ENCODE measurements at places on chromosomes 6 and 20.

GRCh38 chr6:41467061-41467460, 79.1 kb upstream of the FOXP4 start:
- DNase-seq: no peak

DNA sequence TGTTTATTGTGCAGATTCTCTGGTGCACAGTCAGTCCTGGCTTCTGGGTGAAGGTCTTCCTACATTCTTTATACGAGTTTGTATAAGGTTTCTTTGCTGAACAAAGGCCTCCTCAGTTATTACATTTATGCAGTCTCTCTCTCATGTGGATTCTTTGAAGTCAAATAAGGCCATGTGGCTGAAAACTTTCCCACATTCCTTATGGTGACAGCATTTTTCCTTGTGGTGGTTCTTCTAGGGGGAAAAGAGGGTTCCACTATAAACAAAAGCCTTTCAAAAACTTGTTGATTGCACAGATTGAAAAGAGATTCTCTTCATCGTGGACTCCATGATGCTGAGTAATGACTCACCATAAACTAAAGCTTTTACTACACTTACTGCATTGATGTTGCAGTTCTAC, 19.2 kb downstream of the ZSCAN12 start:
- no peak for DNase-seq

DNA sequence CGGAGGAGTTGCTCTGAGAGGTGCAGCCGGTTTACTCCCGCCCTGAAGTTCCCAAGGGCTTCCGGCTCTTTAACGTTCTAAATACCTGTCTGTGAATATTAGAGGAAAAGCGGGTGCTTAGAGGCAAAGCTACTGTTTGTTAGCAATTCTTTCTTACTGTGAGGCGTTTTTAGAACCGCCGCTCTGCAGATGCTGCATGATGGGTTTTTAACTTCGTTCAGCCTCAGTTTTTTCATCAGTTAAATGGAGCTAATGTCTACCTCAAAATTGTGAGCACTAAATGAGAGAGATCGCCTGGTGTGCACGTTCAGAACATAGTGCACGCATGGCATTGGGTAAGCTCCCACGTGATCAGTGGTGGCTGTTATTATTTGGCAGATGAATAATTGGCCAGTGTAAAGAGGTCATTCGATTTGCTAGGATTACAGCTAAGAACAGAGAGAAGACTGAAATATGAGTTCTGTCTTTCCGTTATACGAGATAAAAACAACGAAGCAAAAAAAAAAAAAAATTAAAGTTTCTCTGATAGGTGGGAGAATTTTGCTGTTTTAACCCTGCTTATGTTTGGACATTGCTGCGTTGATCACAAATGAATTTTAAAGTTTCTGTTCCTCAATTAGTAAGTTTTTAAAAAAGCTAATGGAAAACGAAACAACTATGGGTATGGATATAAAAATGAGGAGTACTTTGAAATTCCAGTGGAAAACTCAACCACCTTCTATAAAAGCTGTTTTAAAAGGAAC, 660 bp upstream of the TFB1M start:
- peak; percentile 25 for DNase-seq

- DNase-seq: no peak
Observed at GRCh38 chr6:106981926-106982325, 7.4 kb upstream of the CD24 start.

DNA sequence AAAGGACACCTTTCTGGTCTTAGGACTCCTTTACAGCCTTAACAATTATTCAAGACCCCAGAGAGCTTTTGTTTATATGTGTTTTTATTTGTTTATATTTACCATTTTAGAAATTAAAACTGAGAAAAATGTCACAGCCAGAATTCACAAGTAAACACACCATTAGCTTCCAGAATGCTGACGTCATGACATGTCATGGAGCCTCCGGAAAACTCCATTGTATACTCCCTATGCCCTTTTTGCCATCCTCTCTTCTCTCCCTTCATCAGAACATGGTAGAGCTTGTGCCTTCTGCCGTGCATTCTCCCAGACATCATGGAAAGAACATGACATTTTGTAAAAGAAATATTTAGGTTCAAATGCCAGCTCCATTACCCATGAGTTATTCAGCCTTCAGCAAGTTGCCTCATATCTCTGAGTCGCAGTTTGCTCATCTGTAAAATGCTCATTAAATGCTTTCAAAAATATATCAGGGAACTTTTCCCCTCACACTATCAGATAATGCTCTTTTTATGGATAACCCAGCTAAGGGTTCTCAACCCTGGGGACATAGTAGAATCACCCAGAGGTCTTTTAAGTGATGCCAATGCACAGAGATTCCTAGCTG, 27.8 kb downstream of the TNFAIP3 start:
- DNase-seq: no peak

DNA sequence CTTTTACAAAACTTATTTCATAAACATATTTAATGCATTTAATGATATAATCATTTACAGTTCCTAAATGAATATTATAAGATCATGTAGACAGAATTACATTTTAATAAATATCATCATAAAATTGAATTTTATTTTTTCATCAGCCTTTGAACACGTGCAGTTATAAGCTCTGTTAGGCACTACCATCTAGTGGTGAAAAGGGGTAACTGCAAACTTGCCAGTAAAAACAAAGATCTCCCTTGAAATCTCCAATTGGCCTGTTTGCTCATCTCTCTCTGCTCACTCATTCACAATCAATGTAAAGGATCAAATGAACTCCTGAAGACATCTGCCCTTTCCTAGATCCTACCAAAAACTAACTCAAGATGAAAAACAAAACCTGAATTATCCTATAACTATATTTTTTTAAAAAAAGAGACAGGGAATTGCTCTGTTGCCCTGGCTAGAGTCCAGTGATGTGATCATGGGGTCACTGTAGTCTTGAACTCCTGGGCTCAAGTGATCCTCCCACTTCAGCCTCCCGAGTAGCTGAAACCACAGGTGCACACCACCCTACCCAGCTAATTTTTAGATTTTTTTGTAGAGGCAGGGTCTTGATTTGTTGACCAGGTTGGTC, 31.7 kb downstream of the SAMHD1 start:
- DNase-seq: peak; percentile 6

DNA sequence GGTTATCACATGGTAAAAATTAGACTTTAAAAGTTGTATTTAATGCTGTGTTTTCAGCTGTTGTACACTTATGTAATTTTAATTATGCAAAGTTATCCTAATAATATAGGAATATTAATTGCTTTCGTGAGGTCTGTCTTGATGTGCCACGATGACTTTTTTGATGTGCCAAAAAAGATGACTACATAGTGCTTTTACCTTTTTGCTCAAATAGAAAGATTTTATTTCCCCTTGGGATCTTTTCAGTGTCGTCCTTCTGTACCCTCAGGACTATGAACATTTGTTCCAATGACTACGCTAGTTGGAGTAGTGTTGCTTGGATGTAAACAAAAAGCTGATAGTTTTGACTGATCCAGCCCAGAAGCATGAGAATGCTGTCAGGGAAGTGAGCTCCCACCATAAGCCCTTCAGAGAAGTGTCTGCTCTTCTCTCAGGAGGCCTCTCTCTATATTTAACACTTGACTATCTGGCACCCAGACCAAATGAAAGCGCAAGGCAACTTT, 1.2 kb upstream of the CD164 start:
- DNase-seq: no peak

GRCh38 chr6:13851330-13851729, 37.0 kb upstream of the MCUR1 start:
- no peak for DNase-seq

DNA sequence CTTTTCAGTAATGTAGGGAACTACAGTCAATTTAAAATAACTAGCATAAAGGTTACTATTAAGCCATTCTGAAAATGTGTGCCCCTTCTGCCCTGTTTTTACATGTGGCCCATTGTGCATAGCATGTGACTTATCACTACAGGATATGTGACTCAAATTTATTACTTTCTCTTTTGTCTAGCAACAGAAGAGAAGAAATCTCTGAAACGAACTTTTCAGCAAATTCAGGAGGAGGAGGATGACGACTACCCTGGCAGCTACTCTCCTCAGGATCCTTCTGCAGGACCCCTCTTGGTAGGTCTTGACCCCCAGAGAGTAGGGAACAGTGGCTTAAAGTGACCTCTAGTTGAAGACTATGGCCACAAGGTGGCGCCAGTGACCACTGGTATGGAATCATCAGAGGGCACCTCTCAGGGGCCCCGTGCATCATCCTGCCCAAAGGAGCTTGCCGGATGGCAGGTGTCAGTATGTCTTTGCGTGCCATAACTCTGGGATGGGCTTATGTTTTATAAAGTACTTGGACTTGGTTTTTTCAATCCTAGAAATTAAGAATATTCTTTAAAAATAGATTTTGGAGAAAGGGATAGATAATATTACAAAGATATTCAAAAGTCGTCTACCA, 23.9 kb downstream of the RPRD1B start:
- peak; percentile 70 for DNase-seq

GRCh38 chr6:145276756-145277155, 458.6 kb downstream of the EPM2A start:
- no peak for DNase-seq

DNA sequence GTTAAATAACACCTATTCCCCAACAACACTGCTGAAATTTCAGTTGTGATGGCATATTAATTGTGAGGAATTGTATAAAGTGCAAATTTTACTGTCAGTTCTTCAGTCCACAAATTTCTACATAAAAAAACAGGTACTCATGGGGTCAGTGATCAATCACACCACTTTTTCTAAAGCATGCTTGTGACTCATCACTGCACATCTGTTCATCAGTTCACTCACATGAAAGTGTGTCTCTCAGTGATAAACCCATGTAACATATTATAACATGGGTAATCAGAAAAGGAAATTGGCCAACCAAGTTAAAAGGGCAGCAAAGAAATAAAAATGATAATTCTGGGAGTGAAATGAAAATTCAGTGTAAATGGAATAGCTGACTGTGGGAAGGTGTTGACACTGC, 234.7 kb upstream of the FKBP1C start:
- no peak for DNase-seq

- DNase-seq: no peak
Observed at GRCh38 chr6:32876603-32877002, 22.6 kb downstream of the PSMB9 start.
